ENCODE measurements at places on chromosomes 2 and 18.

DNA sequence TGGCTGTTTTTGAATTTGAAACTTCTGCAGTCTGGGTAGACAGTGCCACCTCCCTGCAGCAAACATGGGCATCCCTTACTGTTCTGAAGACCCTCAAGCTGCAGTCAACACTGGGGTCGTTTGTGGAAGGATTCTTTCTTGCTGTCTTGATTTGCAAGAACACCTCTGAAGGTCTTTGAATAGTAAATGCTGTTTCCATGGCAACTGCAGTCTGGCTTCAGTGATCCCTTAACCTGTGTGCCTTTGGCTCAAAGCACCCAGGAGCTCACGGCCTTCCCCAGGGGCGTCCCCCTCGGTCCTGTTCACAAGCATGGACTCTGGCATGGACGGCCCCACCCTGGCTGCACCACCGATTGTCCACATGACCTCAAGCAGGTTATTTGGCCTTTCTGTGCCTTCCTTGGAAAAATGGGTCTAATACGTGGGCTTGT lies 38.3 kb downstream of the LRRFIP1 start:
- DNase-seq = no peak

DNA sequence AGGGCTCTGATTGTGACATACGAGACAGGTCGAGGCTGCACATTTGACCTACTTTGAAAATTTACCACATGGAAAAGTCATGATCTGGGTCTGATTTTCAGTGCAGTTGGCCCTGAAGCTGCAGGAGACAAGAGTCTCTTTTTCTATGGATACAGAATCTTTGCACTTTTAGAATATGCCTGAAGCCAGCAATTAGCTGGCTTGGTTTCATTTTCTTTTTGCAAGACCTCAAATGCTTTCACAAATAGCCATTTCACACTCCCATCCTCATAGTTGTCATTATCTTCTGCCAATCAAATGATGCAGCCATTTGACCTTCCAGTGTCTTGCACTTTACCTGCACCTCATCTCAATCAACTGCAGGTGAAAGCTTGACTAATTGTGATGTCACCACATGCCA lies 59.0 kb downstream of the GPR39 start:
- no peak for DNase-seq

- DNase-seq = no peak
Measured at GRCh38 chr2:29373870-29374269, 258.7 kb downstream of the CLIP4 start.

GRCh38 chr18:61719671-61720070 lies 173.1 kb downstream of the RNF152 start:
- DNase-seq = no peak

- no peak for DNase-seq
Measured at GRCh38 chr2:79782576-79783452, 270.0 kb downstream of the CTNNA2 start.

- DNase-seq = no peak
Measured at GRCh38 chr18:26901020-26901419, 35.5 kb upstream of the AQP4 start.

DNA sequence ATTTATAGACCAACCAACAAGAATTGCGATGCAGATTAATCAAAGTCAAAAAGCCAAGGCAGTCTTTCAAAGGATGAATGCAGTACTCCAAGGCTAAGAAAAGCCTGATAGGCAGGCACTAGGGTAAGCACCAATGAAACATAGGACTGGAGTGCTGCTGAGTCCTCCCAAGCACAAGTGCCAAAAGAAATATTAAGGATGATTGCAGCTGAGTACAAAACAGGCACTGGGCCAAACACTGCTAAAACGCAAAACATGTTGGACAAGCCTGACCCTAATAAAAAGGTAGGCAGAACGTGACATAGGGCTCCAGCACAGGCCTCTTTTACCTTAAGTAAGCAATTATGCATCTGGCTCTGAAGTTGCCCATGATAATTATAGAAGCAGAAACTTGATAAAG lies 160.1 kb upstream of the LRP1B start:
- no peak for DNase-seq

GRCh38 chr2:132876745-132877391 lies 206.9 kb upstream of the LYPD1 start:
- no peak for DNase-seq

DNA sequence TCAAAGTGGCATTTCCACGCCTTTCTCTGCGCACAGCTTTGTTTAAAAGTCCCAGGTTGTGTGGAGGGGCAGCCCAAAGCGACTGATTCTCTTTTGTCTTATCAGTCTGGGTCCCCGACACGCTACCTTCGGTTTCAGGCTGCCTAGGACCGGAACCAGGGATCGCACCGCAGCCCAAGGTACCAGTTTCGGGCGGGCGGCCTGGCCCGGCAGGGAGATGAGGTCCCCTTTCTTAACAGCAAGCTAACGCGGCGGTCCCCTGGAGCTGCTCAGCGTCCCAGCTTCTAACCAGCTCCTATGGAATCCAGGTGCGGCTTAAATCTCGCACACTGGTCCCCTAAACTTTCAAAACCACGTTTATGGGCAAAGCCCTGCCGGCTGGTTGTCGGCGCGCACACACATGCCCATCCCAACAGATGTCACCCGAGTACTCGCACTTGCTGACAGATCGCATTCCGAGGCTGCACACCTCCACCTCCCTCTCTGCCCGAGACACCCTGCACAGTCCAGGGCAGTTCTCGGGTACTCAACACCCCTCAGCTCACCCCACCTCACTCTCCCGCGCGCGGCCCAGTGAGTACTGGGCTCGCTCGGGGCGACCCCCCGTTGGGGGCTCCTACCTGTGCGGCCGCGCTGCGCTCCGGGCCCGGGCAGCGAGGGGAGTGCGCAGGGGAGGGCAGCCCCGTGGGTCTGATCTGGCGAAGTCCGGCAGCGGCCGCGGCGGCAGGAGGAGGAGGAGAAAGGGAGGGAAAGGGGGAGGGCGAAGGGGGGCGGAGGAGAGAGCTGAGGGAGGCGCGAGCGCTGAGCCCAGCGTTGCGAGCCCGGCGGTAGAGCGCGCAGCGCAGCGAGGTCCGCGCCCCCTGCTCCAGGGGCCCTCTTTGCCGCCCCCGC lies at the start of gene EFEMP1:
TSS of gene EFEMP1 (minus strand) at position 692 of the 891 bp plus-strand sequence. CDS start 1,342 bp downstream, outside the sequence.
- DNase-seq = no peak

DNA sequence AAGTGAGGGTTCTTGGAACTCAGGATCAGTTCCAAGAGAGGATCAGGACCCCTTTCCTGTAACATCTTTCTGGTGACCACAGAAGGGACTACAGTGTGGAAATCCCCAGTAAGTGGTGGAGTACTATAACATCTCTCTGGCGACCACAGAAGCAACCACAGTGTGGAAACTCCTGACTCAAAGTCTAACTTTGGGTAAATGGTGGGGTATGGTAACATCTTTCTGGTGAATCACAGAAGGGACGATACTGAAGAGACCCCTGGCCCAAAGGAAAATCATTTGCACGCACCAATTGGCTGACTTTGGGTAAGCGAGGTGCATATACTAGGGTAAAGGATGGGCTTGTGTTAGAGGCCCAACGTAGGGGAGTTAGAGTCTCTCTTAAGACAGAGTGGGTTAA lies 56.3 kb upstream of the GULP1 start:
- no peak for DNase-seq

DNA sequence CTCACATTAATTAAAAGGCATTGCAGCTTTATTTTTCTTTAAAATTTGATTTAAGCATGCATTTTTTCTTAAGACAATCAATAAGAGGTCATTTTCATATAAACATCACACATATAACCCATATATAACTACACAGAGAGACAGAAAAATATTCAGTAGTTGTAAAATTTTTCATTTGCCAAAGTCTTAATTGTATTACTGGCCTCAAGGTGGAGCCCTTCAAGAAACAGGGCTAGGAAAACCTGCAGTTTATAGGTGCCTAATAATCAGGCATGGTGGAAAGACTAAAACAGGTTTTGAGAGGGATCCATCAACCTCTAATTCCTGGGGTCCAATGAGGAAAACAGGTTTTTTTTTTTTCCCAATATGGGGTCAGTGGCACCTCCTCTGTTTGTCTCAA lies 71.3 kb upstream of the ZNF804A start:
- DNase-seq = no peak

DNA sequence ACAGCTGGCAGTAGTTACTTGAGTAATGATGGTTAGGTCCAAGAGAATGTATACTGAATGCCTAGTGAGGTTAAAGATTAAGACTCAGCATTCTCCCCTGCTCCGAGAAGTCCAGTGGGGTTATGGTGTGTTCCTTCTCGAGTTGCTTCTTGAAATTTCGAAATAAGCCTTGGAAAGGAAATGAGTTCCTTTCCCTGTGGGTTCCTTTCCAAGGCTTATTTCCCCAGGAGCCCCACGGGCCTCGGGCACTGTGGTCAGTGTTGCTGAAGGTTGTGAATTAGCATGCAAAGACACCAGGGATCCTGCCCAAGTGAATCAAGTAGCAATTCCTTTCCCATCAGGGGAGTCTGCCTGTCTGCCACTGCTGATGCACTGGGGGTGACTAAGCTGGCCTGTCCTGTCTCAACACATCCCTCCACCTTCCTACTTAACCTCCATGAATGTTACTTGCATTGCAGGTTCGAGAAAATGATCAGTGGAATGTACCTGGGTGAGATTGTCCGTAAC lies 53.6 kb downstream of the HK2 start:
- DNase-seq = no peak

DNA sequence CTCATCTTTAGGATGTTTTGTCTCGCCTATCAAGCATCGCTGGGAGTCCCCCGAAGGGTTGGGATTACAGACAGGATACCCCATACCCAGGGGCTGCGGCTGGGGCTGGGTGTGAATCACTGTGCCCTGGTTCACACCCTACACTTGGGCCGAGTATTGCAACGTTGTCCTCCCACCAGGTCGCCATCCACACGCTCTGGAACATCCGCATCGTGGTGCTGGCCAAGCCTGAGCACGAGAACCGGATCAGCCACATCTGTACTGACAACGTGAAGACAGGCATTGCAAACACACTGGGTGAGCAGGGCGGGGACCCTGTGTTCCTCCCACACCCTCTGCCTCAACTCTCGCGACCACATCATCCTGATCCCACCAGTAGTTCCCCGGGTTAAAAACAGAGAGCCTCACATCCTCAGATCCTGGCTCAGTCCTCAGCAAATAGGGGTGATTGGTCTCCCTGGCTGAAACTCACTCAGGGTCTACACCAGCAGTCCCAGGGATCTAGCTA lies 87.3 kb upstream of the ATG16L1 start:
- DNase-seq = no peak

DNA sequence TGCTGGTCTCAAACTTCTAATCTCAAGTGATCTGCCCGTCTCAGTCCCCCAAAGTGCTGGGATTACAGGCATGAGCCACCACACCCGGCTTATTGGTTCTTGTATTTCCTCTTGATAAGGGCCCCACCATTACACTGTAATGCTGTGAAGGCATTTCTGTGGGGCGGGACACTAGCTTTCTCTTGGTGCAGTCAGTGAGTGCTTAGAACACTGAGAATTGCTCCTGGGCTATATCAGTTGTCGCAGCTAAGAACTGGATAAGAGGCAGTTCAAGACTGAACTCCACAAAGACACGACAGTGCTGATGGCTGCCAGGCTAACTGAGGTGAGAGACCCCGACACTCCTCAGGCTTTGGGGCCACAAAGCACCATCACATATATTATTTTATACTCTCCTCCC lies 2.1 kb downstream of the KHK start:
- no peak for DNase-seq

DNA sequence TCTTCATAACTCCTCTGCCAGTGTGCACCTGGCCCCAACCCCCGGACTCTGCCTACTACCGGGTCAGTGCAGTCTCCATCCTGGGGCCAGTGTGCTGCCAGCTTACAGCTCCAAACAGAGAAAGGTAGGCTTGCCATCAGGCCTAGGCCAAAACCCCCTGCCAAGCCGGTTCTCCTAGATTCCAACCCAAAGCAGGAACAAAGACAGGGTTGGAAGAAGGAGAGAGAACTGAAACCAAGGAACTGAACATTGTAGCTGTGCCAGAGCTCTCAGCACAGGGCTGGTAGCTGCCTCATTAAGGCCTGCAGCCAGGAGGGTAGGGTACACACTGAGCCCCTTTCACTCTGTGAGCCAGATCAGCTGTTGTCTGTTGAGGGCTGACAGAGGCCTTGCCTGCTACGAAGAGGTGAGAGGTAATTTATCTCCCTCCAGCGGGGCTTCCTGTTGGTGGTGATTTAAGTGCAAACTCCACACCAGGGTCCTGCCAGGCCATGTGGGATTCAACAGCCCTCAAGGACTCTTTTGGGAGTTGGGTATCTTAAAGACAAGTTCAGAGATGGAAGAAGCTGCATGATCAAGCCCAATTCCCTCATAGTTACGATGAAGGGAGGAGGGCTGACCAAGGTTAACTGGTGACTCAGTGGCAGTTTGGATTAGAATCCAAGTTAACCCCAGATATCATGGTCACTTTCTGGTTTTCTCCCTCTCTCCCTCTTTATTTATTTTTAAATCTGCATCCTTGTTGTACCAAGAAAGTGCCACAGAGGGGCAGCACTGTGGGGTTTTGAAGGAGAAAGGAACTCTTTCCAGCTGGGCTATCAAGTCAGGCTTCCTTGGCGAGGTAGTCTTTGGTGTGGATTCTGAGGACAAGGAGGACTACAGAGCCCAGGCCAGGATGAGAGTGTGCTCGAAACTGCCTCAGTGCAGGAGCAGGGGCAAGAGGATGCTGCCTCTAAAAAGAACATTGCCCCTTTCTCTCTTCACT lies 48.1 kb downstream of the CYRIA start:
- DNase-seq = no peak

DNA sequence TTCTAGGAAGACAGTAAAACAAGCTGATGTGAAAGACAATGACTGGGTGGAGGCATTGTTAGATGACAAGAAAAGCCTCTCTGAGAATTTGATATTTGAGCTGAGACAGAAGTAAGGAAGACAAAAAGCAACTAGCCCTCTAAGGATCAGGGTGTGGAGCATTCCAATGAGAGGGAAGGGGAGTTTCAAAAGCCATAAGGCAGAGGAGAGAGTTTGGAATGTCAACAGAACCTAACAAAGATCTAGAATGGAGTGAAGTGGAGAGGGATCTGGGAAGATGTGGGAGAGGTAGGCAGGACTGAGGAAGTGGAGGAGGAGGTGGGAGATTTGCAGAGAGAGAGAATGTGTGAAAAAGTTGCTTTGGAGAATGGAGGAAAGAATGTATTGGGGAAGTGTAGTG lies 17.3 kb upstream of the ASXL2 start:
- DNase-seq = no peak

- DNase-seq = no peak
Measured at GRCh38 chr2:162053066-162053807, 20.8 kb downstream of the DPP4 start.

- DNase-seq = no peak
Measured at GRCh38 chr2:185375731-185376130, 362.9 kb upstream of the FSIP2 start.

- DNase-seq = no peak
Measured at GRCh38 chr2:237141571-237142051, 55.9 kb downstream of the COPS8 start.

DNA sequence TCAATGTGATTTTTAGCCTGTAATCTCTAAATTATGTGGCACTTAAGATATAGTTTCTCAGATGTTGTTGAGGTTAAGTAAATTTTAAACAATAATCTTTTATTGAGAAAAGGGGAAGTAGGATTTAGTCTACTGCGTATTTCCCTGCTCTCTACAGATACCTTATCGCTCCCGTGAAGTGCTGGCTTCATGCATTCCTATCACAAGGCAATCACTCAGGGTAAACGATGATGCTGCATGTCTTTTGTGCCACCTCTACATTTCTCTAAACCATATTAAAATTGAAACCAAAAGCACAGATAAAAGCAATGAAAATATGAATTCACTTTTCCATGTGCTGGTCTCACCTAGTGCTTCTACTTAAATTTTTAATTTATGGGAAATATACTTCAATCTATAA lies 14.4 kb upstream of the RPE start:
- no peak for DNase-seq
